ENCODE measurements at places on chromosomes 4 and X. TPM values are rescaled to one million over a fixed set of nuclear protein-coding genes. Genes with fewer than 3 reads are reported as not detected.
A peak's percentile ranks its signal among the peaks of the same experiment; 100 is the strongest.

DNA sequence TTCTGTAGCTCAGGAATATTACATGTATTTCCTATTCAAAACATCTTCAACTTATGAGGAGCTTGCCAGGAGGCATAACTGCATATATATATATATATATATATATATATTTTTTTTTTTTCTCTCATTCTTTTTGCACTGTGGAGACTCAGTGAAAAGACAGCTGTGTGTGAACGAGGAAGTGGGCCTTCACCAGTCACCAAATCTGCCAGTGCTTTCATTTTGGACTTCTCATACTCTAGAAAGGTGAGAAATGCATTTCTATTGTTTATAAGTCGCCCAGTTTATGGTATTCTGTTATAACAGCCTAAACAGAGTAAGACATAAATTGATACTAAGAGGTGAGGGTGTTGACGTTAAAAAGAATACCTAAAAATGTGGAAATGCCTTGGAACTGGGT, 710.6 kb downstream of the TRAM1L1 start:
- no peaks in the 10 kb centered on the region for H3K4me1 ChIP-seq
- no peaks in the 10 kb centered on the region for H3K36me3 ChIP-seq
- H3K4me3 ChIP-seq: no peak overlapping the region
- no peak for DNase-seq
- H3K27me3 ChIP-seq: no peaks in the 10 kb centered on the region

- no peak for DNase-seq
- H3K4me1 ChIP-seq: no peaks in the 10 kb centered on the region
- no peaks in the 10 kb centered on the region for H3K36me3 ChIP-seq
- no peak overlapping the region for H3K4me3 ChIP-seq
- H3K27me3 ChIP-seq: peaks cover 2% of the 10 kb centered on the region
- no peak overlapping the region for H3K27ac ChIP-seq
These were observed 102.6 kb downstream of the AMELX start for GRCh38 chrX:11395859-11396258.

GRCh38 chr4:7186031-7186430, 6.3 kb upstream of the SORCS2 start:
- peaks cover 15% of the 10 kb centered on the region for H3K4me1 ChIP-seq
- peaks cover 33% of the 10 kb centered on the region for H3K27me3 ChIP-seq
- H3K4me3 ChIP-seq: no peak overlapping the region
- H3K27ac ChIP-seq: no peak overlapping the region
- H3K36me3 ChIP-seq: peaks cover 5% of the 10 kb centered on the region
- no peak for DNase-seq

DNA sequence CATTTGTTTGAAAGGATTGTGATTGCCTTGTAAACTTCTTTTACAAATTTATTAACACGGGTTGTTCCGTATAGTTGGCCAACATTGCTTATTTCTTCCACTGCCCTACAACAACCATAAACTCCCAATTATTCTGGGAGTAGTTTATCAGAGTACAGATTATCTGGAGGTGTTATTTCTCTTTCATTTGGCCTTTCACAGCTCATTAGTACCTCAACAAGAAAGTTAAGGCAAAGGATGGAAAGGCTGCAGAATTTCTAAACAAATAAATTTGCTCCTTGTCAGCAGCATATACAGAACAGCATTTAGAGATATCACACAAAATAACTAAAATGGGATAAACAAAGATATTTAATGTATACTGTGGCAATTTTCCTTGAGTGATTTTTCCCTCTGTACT, 548.8 kb downstream of the DMD start:
- H3K4me1 ChIP-seq: no peaks in the 10 kb centered on the region
- no peak overlapping the region for H3K4me3 ChIP-seq
- no peak overlapping the region for H3K27ac ChIP-seq
- DNase-seq: no peak

GRCh38 chrX:11591723-11592346, 73.9 kb downstream of the ARHGAP6 start:
- peak overlapping the region; percentile 49 for H3K4me3 ChIP-seq
- H3K4me1 ChIP-seq: peaks cover 10% of the 10 kb centered on the region
- peaks cover 5% of the 10 kb centered on the region for H3K27me3 ChIP-seq

DNA sequence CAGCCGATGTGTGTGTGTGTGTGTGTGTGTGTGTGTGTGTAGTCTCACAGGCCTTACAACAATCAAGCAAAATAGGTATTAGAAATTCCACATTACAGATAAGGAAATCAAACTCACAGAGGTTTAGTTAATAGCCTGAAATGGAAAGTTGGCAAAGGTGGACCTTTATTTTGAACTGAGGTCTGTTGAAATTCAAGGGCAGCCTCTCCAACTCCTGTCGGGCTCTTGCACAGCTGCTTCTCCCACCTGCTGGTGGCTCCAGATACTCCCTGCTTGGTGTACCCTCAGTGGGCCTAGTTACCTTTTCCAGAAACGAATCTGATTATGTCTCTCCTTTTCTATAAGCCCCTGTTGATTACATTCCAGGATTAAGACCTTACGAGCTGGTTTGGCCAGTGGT, 195.9 kb downstream of the MGST2 start:
- H3K27ac ChIP-seq: no peak overlapping the region
- no peaks in the 10 kb centered on the region for H3K36me3 ChIP-seq
- H3K4me3 ChIP-seq: peak overlapping the region; percentile 1
- H3K4me1 ChIP-seq: peaks cover 34% of the 10 kb centered on the region

GRCh38 chr4:22413471-22413870, 102.4 kb downstream of the ADGRA3 start:
- DNase-seq: no peak
- H3K36me3 ChIP-seq: no peaks in the 10 kb centered on the region
- H3K4me1 ChIP-seq: no peaks in the 10 kb centered on the region
- H3K27me3 ChIP-seq: no peaks in the 10 kb centered on the region
- no peak overlapping the region for H3K4me3 ChIP-seq

GRCh38 chr4:40281913-40282312, 53.2 kb upstream of the CHRNA9 start:
- H3K27ac ChIP-seq: peak overlapping the region; percentile 70
- H3K4me3 ChIP-seq: no peak overlapping the region
- H3K27me3 ChIP-seq: no peaks in the 10 kb centered on the region
- DNase-seq: no peak
- peaks cover 15% of the 10 kb centered on the region for H3K4me1 ChIP-seq

GRCh38 chr4:121653214-121653613, 43.6 kb downstream of the ANXA5 start:
- DNase-seq: no peak
- no peaks in the 10 kb centered on the region for H3K36me3 ChIP-seq
- no peak overlapping the region for H3K27ac ChIP-seq
- H3K27me3 ChIP-seq: peaks cover 29% of the 10 kb centered on the region

- no peak for DNase-seq
- H3K36me3 ChIP-seq: no peaks in the 10 kb centered on the region
These were observed 6.6 kb upstream of the SAT1 start for GRCh38 chrX:23776363-23776762.

- no peaks in the 10 kb centered on the region for H3K36me3 ChIP-seq
- no peak overlapping the region for H3K4me3 ChIP-seq
- peaks cover 47% of the 10 kb centered on the region for H3K27me3 ChIP-seq
- no peak for DNase-seq
These were observed 43.0 kb upstream of the PDLIM5 start for GRCh38 chr4:94408549-94409374.

DNA sequence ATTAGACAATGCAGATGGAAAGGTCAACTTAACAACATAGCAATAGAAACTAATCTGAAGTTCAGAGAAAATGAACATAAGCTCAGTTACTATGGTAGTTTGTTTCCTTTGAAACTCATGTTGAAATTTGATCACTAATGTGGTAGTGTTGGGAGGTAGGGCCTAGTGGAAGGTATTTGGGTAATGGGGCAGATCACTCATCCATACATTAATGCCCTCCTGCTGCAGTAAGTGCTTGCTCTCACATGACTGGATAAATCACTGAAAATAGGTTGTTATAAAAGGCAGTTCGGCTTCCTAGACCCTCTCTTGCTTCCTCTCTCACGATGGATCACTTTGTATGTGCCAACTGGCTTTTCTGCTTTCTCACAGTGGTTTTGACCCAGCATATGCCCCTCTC, 567.4 kb upstream of the GALNT7 start:
- no peaks in the 10 kb centered on the region for H3K4me1 ChIP-seq
- no peaks in the 10 kb centered on the region for H3K36me3 ChIP-seq
- no peak for DNase-seq
- H3K27ac ChIP-seq: no peak overlapping the region
- H3K4me3 ChIP-seq: no peak overlapping the region

DNA sequence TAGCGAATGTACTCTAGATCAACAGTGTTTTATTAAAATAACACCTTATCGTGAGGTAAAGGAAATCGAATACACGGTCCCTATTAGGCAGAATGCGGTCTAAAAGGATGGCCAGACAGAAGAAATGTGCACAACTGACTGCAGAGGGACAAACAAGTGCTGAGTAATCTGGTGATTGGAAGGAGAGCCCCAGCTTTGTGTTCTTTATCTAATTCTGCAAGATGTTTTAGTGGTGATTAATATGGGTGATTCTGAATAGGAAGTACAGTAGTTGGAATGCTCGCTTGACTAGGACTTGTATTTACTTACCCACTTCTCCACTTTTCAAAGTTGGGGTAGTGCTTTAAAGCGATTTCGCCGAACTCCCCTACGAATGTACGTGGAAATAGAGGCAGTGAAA, 1.2 kb downstream of the WDR44 start:
- H3K27me3 ChIP-seq: no peaks in the 10 kb centered on the region
- no peak for DNase-seq
- H3K4me3 ChIP-seq: peak overlapping the region; percentile 99
- no peaks in the 10 kb centered on the region for H3K36me3 ChIP-seq

- no peaks in the 10 kb centered on the region for H3K36me3 ChIP-seq
- no peak for DNase-seq
- H3K27ac ChIP-seq: no peak overlapping the region
- H3K4me1 ChIP-seq: no peaks in the 10 kb centered on the region
- no peaks in the 10 kb centered on the region for H3K27me3 ChIP-seq
These were observed 48.3 kb downstream of the ABLIM2 start for GRCh38 chr4:8110071-8110986.

GRCh38 chr4:2942532-2943363, 20.5 kb downstream of the NOP14 start:
- H3K27me3 ChIP-seq: no peaks in the 10 kb centered on the region
- DNase-seq: no peak
- H3K4me1 ChIP-seq: peaks cover 45% of the 10 kb centered on the region
- peaks cover 26% of the 10 kb centered on the region for H3K36me3 ChIP-seq
- H3K27ac ChIP-seq: peak overlapping the region; percentile 89

DNA sequence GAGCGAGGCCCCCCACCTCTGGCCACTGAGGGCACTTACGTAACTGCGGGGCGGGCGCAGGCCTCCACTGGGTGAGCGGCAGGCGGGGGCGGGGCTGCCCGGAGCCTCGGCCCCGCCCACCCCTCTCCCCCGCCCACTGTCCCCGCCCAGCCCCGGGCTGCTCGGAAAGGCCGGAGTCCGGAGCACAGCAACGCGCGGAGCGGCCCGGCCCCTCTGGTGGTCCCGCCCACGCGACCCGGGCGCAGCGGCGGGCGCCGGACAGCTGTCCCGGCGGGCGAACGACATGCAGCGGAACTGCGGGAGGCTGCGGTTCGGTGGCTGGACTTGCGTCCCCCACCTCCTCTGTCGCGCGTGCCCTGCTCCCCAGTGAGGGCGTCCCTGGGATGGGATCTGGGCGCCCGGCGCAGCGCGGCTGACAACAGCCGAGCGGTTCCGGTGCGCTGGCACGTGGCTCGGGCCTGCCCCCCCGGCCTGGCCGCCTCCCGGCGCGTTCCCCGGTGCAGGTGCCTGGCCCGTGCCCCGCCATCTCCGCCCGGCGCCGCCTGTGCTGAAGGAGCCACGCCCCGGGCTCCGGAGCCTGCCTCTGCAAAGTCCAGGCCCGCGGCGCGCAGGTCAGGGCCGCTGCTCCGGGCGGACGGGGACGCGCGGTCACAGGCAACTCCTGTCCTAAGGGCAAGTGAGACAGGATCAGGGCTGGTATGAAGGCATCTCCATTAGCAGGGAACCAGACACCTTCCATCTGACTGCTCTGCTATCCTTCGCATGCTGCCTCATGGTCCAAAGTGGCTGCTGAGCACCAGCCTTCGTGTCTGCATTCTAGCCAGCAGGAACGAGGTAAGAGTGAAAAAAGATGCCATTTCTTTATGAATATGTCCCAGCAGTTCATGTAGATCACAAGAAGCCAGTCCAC, 21.8 kb upstream of the JAKMIP1 start:
- peaks cover 15% of the 10 kb centered on the region for H3K4me1 ChIP-seq
- H3K36me3 ChIP-seq: no peaks in the 10 kb centered on the region
- H3K4me3 ChIP-seq: peak overlapping the region; percentile 41
- no peak for DNase-seq
- H3K27ac ChIP-seq: no peak overlapping the region

DNA sequence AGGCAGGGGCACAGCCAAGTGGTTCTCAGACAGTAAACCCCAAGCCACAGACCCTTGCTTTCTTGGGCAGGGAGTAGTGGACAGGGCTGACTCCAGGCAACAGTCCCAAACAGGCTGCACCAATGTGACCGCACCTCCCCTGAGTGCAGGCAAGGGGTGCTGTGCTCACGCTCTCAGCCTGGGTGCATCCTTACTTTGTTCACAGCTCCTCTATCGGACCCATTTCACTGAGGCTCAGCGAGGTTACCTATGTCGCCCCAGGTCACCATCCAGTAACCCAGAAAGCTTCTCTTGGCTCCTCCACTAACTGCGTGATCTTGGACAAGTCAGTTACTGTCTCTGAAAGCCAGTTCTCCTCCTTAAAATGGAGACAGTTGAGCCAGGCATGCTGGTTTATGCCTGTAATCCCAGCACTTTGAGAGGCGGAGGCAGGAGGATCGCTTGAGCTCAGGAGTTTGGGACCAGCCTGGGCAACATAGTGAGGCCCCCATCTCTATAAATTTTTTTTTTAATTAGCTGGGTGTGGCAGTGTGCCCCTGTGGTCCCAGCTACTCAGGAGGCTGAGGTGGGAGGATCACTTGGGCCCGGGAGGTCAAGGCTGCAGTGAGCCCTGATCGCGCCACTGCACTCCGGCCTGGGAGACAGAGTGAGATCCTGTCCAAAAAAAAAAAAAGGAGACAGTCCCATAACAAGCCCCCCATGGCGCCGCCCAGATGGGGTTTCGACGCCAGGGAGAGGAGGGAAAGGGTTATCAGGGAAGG, 823 bp upstream of the MAN2B2 start:
- H3K4me1 ChIP-seq: peaks cover under 1% of the 10 kb centered on the region
- peak overlapping the region; percentile 50 for H3K27ac ChIP-seq
- H3K27me3 ChIP-seq: no peaks in the 10 kb centered on the region
- H3K36me3 ChIP-seq: peaks cover 2% of the 10 kb centered on the region
- H3K4me3 ChIP-seq: peak overlapping the region; percentile 87

DNA sequence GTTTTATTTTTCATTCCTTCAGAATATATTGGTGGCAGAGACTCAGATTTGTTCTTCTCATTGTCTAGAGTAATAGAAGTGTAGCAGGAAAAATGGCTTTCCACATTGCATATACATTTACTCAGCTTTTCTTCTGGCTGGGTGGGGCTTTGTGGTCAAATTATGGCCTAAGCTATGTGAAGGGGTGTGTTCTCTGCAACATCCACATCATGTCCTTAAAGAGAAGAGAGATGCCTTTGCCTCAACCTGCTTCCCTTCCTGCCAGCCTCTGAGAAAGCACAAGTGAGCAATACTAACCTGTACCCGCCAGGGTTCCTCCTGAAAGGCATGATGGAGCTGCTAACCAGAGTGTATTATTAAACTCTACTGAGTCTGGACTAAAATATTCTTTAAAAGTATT, 695.6 kb upstream of the FAM241A start:
- H3K36me3 ChIP-seq: no peaks in the 10 kb centered on the region
- no peak for DNase-seq

KDR gene
- total RNA-seq: not detected

EPGN gene
- 2.6 TPM for total RNA-seq

PPP2R2C gene
- not detected for total RNA-seq

XK gene
- total RNA-seq: 0.17 TPM

HS6ST2 gene
- total RNA-seq: 0.89 TPM

TLR10 gene
- total RNA-seq: not detected

MAGED4 gene
- total RNA-seq: not detected

UGT2B17 gene
- total RNA-seq: not detected

NHS gene
- total RNA-seq: 0.14 TPM

DRD5 gene
- total RNA-seq: not detected

RBM46 gene
- not detected for total RNA-seq
